ENCODE measurements at places on chromosomes 1 and 21.

GRCh38 chr21:27024301-27024700, 57.4 kb upstream of the ADAMTS5 start:
- DNase-seq: no peak

DNA sequence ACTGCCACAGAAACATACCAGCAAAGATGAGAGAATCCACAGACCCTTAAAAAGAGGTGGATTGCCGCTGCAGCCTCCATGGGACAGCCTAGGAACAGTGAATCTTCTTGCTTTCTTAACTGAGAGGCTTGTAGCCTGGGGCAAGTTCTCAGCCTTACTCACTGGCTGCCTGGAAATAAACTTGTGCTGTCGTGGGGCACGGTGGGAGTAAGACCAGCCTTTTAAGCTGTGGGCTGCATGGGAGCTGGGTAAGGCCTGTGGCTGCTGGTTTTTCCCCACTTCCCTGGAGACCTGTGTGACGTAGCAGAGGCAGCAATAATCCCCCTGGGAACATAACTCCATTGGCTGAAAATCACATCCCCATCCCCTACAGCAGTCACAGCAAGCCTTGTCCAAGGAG, 30.8 kb downstream of the CD2 start:
- no peak for DNase-seq

DNA sequence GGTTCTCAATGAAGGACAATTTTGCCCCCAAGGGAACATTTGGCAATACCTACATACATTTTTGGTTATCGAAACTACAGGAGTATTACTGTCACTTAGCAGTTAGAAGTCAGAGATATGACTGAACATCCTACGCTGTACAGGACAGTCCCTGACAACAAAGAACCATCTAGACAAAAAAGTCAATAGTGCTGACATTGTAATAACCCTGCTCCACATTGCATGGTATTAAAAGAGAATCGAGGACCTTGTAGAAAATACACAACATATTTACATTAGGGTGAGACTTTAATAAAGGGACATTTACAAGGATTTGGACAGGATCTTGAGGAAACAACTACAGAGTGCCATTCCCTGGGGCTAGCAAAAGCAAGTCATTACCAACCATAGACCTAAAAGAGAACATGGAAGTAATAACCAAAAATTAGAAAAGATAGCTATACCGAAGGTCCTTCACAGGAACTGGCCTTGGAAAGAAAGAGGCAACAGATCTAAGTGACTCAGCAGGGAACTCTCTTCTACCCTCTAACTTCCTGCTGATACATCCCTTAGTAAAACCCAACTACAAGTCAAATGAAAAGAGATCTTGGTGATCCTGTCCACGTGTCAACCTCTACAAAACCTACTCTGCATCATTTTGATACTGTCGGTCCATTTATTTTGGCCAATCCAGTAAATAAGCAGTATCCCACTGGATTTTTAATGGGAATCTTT, 40.2 kb downstream of the ANGPTL3 start:
- DNase-seq: no peak

DNA sequence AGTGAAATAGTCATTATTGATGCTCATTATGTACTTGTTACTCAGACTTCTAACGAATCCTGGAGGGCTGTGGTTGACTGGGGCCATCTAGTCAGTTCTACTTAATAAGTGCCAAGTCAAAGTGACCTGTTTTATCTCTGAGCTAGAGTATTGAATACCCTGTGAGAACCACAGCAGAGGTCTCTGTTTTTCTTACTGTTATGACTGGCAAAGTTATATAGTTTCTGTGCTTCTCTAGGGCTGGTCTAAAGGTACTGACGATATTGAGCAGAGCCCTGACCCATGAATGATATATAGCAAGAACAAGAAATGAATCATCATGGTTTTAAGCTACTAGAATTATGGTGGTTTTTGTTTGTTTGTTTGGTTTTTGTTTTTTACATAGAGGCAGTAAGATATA, 555.8 kb downstream of the PLA2G4A start:
- no peak for DNase-seq

GRCh38 chr1:51324251-51325010, 5.9 kb downstream of the TTC39A start:
- DNase-seq: no peak

- DNase-seq: no peak
These were observed 559 bp downstream of the RBBP4 start for GRCh38 chr1:32651461-32652073.

DNA sequence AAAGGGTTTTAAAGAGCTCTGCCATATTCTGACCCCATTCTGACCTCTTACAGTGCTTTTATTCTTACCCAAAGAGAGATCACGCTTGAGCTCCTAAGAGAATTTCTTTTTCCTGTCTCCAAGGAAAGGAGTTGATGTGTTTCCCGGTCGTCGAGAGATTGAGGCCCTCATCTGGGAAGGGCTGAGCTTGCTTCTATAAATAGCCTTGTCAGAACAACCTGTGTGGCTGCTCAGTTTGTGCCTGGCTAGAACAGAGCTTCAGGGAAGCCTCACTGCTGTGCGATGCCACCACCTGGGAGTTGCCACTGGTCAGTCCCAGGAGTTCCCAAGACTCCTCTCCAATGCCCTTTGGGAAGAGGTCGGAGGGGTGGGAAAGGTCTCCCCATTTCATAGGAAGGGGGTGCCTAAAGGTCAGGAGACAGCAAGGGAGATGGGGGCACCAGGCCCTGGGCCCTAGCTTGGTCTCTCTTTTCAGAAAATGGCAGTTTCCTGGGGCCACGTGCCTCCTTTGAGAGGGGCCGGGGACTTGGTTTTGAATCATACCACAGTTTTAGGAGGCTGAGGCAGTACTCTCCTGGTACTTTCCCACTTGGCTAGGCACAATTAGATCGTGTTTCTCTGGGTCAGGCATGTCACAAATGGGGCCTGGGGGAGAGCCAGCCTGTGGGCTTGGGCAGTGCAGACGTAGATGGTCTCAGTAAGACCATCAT, 52.1 kb downstream of the EIF2D start:
- DNase-seq: no peak

GRCh38 chr1:119081700-119082099, 58.8 kb downstream of the WARS2 start:
- no peak for DNase-seq

Data from stimulated activated CD4-positive, alpha-beta T cell treated with anti-CD3 and anti-CD28 coated beads, Interleukin-15, amount 100 ng/mL, for 48 hours (primary cell).